ENCODE measurements at places on chromosomes 7 and 10.

DNA sequence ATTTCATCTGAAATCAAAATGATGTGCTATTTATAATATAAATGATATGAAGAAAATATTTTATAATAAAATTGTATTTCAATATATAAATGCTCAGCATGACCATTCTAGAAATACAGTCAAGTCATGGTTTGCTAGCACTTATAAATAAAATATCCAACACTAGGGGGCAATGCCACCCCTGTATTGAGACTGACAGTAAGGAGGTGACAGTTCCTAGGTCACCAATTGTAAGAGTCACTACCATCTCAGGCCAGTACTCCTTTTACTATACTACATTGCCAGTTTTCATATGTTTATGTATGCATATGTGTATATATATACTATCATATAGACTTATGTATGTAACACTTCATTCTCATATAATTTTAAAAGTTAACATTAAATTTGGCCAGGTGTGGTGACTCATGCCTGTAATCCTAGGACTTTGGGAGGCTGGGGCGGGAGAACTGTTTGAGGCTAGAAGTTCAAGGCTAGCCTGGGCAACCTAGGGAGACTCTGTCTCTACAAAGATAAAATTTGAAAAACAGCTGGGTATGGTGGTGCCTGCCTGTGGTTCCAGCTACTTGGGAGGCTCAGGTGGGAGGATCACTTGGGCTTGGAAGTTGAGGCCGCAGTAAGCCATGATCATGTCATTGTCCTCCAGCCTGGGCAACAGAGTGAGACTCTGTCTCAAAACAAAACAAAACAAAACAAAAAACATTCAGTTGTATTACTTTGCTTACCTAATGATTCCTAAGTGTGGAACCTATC is 2.4 kb upstream of the CNOT4 start:
- DNase-seq = no peak

GRCh38 chr10:111289461-111289860 is 212.6 kb downstream of the ADRA2A start:
- DNase-seq = no peak

GRCh38 chr7:2497500-2498336 is 21.5 kb upstream of the GRIFIN start:
- no peak for DNase-seq

DNA sequence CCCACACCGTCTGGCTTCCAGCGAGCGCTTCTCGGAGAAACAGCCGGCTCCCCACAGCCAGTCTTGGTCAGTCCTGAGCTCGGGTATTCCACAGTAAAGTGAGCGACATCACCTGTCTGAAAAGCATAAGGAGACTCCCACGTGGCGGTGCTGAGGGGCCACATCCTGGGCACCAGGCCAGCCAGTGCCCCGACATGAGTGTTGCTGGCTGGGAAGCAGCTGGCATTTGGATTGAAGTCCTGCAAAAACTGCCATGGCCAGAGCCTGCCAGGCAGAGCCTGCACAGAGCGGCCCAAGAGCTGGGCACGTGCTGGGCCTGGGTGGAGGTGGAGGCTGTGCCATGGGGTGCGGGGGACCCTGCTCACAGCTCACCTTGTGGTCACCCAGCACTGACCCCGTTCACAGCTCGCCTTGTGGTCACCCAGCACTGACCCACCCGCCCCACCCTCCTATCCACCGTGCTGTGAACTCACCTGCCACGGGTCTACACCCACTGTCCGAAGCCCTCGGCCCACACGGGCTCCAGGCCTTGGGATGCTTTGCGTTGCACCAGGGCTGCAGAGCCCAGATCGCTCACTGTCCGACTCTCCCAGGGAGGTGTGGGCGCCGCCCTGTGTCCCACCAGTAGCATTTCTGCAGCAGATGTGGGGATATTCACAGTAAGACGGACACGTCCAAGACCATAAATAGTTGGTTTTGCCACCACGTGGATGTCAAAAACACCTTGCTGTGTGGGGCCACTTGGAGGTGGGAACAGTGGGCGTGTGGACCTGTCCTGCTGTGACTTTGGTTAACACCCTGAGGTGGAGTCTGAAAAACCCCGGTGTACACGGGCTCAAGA is 48.8 kb downstream of the PITRM1 start:
- no peak for DNase-seq

- DNase-seq = no peak
Observed at GRCh38 chr10:110103921-110104461, 96.2 kb downstream of the ADD3 start.

- DNase-seq = no peak
Observed at GRCh38 chr10:8306685-8307364, 252.3 kb downstream of the GATA3 start.

- no peak for DNase-seq
Observed at GRCh38 chr7:158977981-158978380, 121.6 kb downstream of the DYNC2I1 start.

DNA sequence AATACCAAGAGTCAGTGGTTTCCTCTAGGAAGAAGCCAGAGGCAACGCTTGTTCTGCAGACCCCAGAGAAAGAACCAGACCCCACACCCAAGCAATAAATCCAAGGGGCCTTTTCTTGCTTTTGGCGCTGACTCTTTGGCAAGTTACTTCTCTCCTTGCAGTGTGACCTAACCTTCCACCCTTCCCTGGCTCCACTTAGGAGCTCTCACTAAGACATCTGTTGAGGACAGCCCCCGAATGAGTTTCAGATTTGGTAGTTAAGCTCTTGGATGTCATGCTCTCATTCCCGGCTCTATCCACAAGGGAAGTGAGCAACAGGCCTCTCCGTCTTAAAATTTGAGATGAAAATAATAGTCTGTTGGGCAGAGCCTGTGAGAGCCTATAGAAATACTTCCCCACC is 50.6 kb upstream of the FAM204A start:
- no peak for DNase-seq

DNA sequence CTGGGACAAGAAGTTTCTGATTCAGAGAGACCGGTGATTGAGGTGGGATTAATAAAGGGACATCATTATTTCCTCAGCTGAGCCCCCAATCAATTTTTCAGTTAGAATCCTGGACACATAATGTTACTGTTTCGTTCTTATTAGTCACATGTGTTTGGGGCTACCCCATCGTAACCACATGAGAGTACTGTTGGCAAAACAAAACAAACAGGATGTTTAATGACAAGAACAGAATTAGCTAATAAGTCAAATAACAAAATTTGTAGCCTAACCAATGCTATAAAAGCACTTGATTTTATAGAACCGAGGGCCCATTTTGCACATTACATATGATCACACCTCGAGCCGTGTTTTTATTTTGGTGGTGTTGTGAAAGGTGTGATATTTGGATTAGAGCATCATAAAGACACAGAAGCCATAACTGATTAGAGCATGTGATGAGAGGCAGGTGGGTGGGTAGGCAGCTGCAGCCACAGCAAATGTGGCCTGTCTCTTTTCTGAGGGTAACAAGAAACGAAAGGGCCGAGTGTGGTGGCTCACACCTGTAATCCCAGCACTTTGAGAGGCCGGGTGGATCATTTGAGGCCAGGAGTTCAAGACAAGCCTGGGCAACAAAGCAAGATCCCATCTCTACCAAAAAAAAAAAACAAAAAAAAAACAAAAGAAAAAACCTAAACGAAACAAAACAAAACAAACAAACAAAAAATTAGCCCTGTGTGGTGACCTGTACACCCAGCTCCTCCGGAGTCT is 1.8 kb upstream of the VWC2 start:
- no peak for DNase-seq

DNA sequence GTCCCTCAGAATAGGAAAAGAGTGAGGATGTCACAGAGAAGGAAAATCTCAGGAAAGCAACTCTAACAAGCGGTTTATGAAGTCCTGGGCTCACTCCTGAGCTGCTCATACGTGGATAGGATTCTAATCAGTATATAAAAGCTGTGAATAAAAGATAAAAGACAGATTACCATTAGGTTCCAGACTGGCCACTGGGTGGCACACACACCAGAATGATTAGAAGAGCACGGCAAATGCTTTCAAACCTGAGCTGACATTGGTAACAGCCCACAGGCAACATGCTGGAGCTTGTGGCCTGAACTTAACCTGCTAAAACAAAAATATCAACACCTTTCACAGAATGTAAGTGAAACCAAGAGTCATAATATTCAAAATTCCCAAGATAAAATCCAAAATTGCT is 370.8 kb downstream of the GRID1 start:
- DNase-seq = no peak

GRCh38 chr7:110921595-110922151 is 169.3 kb upstream of the LRRN3 start:
- no peak for DNase-seq

GRCh38 chr10:88755753-88756152 is 4.1 kb upstream of the LIPN start:
- no peak for DNase-seq

GRCh38 chr7:46007990-46008643 is 87.0 kb upstream of the IGFBP3 start:
- DNase-seq = no peak

GRCh38 chr10:61701706-61702105 is 39.0 kb downstream of the CABCOCO1 start:
- DNase-seq = no peak

GRCh38 chr10:54772468-54773122 is 28.4 kb downstream of the PCDH15 start:
- no peak for DNase-seq

DNA sequence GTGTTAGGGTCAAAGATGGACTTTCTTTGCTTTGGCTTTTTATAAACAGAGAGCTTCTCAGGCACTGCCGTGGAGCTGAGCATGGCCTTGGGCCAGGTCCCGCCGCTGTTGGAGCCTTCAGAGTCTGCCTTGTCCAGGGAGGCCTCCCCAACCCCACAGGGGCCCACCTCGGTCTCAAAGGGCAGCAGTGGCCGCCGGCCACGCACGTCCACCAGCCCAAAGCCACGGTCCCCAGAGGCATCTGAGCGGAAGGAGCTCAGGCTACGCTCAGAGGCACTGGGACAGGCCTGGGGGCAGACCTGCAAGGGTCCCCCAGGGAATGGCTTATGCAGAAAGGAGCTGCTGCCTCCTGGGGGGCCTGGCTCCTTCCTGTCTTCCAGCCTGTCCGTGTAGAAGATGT is 105.0 kb downstream of the DLG5 start:
- no peak for DNase-seq

DNA sequence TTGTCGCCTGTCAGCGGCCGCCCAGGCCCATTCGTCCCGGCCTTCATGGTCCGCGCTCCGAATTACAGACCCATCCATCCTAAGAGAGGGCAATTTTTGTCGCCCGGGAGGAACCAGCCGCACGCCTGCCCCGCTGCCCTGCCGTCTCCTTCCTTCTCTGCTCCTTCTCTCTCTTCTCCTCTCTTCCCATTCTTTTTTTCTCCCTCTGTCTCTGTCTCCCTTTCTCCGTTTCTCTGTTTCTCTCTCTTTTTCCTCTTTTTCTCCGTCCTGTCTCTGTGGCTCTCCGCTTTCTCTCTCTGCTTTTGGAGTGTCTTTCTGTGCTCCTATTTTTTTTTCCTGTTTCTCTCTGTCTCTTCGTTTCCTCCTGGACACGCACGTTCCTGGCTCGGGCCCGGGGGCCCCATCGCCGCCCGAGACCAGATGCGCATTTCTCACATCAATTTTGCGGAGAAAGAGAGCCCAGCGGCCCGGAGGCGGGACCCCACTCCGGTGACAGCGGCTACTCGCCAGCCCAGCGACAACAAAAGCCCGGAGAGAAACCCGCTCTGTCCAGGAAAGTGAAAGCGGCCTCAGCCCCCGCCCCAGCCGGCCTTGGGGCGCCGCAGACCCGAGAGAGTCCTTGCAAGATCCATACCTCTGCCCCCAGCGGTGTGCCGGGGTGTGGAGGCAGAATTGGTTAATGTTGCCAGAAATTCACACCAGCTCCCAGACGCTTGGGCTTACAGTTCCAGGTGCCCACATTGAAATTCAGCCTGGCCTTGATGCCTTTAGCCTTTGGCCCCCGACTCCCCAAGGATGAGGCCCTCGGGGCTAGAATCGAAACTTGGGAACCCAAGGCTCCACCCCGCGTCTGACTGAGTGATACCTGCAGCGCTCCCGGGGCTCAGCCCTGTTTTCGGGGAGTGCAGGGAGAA is 4.1 kb downstream of the LBX1 start:
- DNase-seq = no peak
